ENCODE measurements at places on chromosomes 1 and 21.

GRCh38 chr1:119959268-119960220 is 63.2 kb upstream of the ADAM30 start:
- no peak for DNase-seq

DNA sequence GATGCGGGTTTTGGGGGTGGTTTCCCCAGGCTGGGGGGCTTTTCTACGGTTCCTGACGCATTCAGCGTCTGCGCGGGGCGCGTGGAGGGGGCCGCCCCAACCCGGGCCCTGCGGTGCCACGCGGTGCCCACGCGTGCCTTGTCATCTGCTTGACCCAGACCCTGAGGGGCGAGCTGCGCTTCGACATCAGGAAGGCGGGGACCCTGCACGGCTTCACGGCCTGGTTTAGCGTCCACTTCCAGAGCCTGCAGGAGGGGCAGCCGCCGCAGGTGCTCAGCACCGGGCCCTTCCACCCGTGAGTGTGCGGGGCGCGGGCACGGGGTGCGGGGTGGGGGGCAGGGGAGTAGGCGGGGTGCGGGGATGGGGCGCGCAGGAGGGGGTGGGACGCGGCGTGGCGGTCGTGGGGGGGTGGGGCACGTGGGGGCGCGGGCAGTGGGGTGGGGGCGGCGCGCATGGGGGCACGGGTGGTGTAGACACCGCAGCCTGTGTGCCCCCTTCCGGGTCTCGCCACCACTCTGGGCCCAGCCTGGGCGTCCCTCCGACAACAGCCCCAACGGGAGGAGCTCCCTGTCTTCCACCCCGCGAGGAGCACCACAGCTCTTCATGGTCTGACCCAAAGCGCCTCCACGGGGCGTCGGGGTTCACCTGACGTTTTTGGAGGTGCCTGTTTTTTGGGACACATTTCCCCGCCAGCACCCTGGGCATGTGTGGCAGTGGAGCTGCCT is 26.3 kb downstream of the PRMT2 start:
- no peak for DNase-seq

DNA sequence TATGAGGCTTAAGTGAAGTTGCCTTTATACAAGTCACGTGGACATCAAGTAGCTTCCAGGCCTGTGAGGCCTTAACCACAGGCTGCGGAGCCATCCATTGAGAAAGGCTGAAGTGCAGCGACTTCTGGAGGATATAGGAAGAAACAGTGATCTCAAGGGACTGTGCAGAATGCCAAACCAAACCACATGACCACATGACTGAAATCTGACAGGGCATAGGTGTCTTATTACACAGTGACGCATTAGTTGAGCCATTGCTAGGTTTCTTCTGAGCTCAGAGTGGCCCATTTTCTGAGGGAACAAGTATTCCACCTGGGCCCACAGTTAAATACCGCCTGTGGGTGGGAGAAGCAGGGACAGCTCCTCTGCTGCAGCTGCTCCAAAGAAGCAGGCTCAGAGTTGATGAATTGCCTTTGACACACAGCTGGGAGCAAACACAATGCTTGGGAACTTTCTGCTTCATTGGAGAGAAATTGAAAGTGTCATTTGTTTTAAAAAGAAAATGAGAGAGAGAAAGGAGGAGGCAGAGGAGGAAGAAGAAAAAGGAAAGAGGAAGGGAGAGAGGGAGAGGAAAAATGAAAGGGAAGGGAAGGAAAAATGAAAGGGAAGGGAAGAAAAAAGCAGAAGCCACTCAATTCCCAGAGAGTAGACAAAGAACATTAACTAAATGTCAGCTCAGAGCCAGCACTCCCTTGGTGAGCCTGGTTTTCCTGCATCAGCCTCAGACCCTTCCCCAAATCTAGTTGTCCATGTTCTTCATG is 94.4 kb downstream of the COLGALT2 start:
- DNase-seq, result no peak

GRCh38 chr1:116087628-116088027 is 23.6 kb upstream of the MAB21L3 start:
- no peak for DNase-seq

DNA sequence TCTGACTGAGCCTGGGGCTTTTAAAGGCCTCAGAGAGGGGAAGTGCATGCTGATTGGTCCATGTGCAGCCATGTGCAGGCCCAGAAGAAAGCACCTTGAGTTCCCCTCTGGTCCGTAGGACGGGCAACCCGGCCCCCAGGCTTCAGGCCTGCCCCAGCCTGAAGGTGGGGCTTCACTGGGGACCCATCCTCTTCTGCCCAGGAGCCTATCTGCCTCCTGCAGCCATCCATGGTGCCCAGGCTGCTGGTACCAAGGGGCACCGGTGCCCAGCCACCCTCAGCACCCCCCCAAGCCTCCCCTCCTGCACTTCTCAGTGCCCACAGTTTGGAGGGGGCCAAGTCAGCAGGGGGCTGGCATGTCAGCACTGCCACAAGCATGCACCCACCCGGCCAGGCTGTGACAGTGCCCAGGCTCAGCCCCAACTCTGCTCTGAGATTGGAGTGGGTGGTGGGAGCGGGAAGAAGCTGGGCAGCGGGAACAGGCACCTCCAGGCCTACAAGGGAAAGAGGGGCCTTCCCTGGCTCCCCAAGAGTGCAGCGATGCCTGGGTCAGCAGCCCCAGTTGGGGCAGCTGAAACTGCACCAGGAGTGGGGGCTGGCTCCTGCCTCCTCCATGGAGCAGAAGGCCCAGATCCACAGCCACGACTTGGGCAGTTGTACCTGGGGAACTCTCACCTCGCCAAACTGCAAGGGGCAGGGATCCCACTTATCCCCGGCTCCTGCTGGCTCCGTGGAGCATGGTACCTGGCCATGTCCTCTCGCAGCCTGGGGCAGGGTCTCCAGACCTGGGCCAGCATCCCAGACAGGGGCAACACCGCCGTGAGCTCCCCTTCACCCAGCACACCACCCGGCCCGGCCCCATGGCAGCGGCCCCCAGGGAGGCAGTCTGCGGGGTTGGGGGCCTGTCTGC is 11.7 kb downstream of the COL6A2 start:
- DNase-seq, result no peak

DNA sequence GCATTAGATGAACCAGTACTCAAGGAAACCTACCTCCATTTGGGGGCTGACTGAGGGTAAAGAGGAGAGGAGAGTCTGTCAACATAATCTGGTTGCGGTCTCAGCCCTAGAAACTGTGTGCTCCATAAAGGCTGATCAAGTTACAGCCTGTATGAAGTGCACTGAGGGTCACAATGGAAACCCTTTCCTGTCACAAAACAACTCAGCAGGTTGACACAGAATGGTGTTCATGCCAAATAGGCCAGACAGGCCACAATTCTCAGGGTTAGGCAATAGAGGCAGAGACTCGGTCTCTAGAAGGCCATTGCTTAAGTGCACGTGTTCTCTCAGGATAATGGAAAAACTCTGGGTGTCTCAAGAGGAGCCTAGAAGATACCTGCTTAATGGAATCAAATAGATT is 4.1 kb upstream of the ANKRD35 start:
- DNase-seq, result no peak

- DNase-seq, result no peak
Measured at GRCh38 chr1:29966526-29967045, 730.3 kb downstream of the PTPRU start.

DNA sequence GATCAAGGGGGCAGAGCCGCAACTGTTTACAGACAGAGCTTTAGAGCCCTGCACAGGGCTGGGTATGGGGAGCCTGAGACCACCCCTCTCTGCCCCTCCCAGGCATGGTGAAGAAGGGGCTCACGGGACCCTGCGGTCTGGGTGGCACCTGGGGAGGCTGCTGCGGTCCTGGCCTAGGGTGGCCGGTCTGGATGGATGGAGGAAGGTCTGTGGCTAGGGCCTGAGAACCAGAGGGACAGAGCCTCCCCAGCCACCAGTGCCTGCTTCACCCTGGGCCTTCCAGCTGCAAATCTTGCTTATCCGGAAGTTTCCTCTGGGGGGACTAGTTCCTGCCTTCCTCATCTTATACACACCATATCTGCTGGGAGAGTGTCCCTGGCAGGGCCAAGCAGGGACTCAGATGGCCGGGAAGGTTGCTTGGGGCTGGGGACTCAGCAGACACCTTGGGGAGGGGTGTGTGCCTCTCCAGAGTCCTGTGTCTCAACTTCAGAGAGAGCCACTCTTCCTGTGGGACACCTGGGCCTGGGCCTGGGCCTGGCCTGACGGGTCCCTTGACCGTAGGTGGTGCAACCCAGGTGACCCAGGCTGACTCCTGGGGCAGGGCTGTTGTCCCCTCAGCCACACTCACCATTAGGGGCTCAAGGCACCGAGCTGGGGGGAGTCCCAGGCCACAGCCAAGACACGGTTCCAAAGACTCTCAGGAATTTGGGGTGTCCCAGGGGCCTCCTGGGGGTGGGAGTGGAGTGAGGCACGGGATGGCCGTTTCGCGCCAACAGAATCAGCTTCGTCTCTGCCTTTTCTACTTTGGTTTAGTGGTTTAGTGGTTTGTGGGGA is 52.0 kb upstream of the ACTRT2 start:
- no peak for DNase-seq

- no peak for DNase-seq
Measured at GRCh38 chr1:198667186-198667585, 28.3 kb downstream of the PTPRC start.

DNA sequence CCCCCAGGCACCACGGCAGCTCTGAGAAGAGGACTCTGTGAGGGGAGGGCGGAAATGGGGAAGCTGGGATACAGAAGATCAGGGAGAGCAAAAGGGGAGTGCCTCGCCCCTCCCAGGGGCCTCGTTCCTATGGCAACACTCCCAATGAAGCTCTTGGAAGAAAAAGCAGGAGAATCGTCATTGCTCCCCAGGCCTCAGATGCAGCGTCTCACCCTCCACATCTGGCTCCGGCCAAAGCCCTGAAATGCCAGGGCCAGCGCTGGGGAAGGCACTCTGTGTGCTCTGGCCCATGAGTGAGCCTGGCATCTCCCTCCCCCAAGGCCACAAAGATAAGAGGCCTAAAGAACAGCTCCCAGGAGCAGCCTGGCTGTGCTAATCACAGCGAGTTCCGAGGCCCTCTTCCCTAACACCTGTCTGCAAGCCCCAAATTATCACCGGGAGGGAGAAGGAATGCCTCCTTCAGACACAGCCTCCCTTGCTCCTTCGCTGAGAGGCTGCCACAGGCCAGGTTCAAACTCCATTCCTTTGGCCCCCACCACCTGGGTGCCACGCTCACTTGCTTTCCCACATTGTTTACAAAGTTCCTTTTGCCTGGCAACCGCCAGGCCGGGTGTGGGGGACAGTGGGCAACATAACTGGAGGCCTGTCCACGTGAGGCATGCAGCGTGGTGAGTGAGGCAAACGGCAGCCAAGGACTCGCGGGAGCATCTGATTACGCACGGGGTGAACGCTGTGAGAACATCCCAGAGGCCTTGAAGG is 27.8 kb downstream of the ECE1 start:
- no peak for DNase-seq

GRCh38 chr1:109371341-109371739 is 26.4 kb downstream of the SORT1 start:
- no peak for DNase-seq

- DNase-seq, result no peak
Measured at GRCh38 chr1:43495204-43495603, 35.5 kb upstream of the PTPRF start.

GRCh38 chr1:204331275-204331674 is 28.5 kb downstream of the PLEKHA6 start:
- DNase-seq, result no peak

GRCh38 chr1:102961549-102961948 is 146.8 kb downstream of the COL11A1 start:
- no peak for DNase-seq

DNA sequence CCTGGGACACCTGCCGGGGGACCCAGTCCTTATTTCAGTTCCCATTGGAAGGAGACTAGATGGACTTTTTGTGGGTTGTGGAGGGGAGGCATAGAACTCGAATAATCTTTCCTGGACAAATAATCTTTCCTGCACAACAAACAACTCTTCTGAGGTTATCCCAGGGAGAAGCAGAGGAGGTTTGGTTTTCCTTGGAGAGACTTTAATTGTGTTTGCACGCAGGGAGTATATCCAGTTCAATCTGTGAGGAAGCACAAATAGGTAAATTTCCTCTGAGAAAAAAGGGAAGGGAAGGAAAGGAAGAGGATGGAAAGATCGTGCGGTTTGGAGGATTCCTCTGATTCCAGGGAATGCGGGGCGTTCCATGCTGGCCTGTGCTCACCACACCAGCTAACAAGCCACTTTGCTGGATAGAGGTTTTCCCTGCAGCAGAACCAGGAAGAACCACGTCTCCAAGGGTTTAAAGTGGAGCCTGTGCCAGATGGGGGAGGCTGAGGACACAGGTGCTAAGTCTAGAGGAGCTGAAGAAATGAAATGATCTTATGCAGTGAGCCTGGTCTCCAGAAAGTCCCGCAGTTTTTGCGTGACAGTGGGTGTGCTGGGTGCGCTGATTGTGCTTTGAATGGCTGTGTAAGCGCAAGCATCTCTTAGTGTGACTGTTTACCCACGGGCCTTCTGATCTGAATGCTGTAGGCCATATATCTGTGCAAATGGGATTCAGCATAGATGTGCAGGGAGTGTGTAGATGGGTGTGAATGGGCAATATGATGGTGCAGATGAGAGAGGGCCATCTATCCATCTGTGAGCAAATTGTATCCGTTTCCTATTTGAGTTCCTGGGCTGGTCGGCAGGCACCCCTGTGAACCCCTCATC is 7.6 kb downstream of the PAX7 start:
- DNase-seq, result no peak

DNA sequence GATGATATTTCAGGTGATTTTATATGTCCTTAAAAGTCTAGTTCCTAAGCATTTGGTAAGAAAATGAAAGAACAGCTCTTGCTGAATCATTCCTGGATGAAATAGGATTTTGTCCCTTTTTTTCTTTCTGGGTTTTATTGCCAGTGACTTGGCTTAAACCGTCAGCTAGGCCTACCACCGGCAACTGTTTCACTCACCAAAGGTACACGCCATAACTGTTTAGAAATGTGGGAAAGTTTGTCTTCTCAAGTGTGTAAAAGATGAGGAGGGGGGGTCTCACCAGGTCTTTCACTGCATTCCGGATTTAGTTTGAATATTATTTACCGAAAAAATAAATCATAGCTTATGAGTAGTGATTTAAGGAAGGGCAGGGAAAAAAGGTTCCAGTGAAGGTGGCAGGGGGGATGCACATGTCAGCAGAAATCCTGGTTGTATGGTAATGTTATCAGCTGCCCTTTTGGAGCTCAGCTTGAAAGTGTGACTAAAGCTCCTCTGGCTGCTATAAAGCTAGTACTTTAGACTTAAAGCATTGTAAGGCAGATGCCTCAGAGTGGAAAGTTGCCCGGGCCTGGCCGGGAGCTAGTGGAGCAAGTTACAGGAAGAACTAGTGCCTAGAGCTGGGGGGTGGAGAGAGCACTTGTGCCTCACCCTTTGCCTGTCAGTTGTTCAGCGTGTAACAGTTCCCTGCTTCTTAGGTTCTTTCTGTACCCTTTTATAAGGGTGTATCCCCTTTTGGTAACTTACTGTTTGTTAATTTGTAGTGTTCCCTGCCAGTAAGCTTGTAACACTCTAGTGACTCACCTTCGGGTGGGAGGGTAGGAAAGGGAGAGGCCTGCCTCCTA is 3.1 kb downstream of the ATP1A1 start:
- DNase-seq, result peak; percentile 8

GRCh38 chr1:155184351-155184811 is 10.7 kb downstream of the TRIM46 start:
- no peak for DNase-seq

Measured in stimulated activated naive CD4-positive, alpha-beta T cell (primary cell).